NK-92 treated with Interleukin-12 subunit alpha and Interleukin-12 subunit beta, amount 100 ng/mL, for 24 hours (cell line): ENCODE measurements at places on chromosomes 4 and X.

GRCh38 chr4:152436384-152436783, 99.5 kb downstream of the FBXW7 start:
- DNase-seq: no peak

GRCh38 chrX:110267874-110268273, 50.0 kb downstream of the AMMECR1 start:
- no peak for DNase-seq

- DNase-seq: no peak
These were observed 43.7 kb downstream of the SMAD1 start for GRCh38 chr4:145525291-145525740.

- no peak for DNase-seq
These were observed 53.6 kb upstream of the SHOX start for GRCh38 chrX:576904-577560.

DNA sequence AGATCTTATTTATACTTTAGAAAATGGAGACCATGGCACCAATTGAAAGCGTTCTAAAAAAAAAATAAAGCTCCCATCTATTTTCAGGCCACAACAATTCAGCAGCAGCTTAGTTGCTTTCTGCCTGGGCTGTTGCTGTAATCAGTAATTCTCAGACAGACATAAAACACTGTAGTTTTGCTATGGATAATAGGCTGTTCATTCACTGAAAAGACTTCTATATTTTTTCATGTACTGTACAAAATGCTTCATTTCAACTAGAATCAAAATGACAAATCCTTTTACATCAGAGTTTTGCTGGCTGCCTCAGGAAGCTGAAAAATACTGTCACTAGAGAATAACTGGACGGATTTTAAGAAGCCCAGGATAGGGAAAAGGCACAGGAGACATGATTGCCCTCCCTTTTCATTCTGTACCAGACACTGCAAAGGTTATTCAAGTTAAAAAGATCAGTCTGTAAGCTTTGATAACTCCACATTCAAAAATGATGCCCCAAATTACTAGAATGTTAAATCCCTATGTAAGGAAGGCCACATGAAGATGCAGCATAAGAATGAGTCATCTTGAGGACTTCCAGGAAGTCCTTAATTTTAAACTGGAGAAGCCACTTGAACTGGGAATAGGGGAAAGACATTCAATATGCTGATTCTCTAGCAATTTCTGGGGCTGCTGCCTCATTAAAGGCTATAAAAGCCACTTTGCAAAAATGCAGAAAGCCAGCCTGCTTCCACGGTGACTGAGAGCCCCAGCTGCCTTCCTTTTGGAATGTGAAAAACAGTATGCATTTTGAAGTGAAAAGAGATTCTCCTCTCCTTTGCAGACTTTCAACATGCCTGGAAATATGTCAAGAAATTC, 403.2 kb upstream of the RASGEF1B start:
- no peak for DNase-seq

DNA sequence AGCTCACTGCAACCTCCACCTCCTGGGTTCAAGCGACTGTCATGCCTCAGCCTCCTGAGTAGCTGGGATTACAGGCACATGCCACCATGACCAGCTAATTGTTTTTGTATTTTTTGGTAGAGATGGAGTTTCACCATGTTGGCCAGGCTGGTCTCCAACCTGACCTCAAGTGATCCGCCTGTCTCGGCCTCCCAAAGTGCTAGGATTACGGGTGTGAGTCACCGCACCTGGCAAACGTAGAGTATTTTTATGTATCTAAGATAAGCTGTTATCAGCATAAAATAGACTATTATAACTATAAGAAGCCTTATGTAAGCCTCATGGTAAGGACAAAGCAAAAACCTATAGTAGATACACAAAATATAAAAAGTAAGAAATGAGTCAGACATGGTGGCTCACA, 304.1 kb downstream of the CHIC1 start:
- DNase-seq: no peak

GRCh38 chr4:21134994-21135393, 434.7 kb downstream of the PACRGL start:
- no peak for DNase-seq

DNA sequence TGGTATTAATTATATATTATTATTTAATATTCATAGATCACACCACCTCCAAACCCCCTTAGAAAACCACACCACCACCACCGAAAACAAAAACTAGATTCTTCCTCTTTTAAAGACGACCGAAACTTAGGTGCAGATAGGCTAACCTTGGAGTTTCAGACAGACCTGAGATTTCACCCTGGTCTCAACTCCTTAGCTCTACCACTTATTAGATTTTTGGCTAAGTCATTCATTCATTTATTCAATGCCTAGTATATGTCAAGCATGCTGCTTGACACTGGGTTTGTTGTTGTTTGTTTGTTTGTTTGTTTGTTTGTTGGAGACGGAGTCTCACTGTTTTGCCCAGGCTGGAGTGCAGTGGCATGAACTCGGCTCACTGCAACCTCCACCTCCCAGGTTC, 9.5 kb upstream of the BMP2K start:
- DNase-seq: no peak

GRCh38 chr4:23805450-23805851, 84.4 kb downstream of the PPARGC1A start:
- DNase-seq: no peak

DNA sequence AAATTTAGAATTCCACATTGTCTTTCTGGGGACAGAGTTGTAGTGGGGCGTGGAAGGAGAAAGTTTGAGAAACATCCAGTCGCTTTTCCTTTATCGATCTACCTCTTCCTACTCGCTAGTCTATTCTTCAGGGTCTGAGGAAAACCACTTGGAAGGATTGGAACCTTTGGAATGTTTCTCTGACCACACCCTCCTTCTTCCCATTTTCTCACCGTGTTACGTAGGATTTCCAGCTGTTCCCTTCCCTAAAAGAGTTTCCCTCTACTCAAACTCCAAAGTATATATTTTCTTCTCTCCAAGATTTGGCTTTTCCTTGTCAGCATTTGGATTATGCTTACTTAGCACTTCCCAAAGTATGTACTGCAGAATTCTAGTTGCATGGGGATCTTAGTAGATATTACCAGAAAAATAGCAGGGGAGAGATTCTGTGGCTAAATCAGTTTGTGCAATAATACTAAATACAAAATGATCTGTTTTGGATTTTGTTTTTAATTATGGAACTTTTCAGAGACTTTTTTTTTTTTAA, 4.9 kb downstream of the ENPEP start:
- no peak for DNase-seq

DNA sequence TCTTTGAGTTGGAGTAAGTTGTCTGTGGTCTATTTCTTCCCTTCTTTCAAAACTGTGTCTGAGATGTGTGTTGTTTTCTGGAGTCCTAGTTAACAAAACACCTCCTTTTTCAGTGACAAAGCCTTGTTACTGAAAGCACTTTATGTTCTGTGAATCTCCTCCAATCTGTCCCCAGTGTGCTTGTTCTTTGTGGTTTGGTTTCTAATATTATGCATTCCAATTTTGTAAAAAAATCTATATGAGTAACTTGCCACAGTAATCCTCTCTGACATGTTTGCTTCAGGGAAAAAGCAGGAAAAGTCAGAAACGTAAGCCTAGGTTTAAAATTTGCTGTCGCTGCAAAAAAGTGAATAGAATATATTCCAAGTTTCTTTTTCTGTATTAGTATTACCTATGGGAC, 12.4 kb downstream of the PRRG1 start:
- no peak for DNase-seq

GRCh38 chrX:48698306-48698705, 1.8 kb downstream of the SUV39H1 start:
- DNase-seq: no peak

- peak; percentile 51 for DNase-seq
These were observed 46.3 kb downstream of the ATP10D start for GRCh38 chr4:47531241-47531953.

DNA sequence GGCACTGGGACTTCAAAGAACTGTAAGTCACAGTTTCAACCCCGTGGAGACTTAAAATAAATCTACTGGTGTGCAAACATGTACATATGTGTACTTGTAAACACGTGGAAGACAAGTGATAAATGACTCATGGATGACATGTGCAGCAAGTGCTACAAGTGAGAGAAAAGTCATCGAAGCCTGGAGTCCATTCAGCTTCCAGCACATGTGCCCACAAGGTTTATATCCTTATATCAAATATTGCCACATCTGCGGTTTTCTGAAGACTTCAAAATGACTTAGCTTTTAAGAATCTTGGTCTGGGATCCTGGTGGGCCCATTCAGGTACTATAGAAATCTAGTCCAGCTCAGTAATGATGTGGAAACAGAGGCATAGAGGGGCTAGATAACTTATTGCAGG, 33.0 kb upstream of the TTC29 start:
- no peak for DNase-seq

GRCh38 chr4:116217781-116218180, 867.6 kb downstream of the TRAM1L1 start:
- no peak for DNase-seq

DNA sequence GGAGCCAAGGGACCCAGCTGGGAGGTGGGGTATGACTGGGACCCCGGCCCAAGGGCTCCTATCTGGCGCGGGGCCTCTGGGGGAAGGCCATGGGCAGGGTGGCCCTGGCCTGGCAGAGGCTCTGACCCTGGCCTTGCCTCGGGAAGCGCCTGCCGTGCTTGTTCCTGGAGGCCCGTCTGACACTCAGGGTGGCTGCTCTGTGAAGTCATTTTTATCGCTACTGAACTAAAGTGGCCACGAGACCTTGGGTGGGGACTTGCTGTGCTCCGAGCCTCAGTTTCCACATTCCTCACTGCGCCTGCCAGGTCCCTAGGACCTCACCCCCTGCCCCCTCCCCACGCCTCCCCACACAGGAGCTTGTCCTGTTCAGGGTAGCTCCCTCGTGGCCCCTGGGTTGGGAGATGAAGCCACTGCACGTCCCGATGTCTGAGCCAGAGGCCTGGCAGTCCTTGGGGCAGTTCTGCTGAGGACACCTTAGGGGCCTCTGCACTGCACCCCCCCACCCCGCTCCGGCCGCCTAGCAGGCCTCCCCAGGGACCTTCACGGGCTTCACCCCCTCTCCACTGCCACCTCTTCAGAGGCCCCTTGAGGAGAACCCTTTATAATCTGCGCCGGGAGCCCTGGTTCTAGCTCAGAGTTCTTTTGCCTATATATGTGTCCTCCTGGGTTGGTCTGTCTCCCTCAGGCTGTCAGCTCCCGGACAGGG, 639 bp upstream of the SORCS2 start:
- no peak for DNase-seq

GRCh38 chrX:141314441-141314840, 72.1 kb upstream of the SPANXC start:
- no peak for DNase-seq

DNA sequence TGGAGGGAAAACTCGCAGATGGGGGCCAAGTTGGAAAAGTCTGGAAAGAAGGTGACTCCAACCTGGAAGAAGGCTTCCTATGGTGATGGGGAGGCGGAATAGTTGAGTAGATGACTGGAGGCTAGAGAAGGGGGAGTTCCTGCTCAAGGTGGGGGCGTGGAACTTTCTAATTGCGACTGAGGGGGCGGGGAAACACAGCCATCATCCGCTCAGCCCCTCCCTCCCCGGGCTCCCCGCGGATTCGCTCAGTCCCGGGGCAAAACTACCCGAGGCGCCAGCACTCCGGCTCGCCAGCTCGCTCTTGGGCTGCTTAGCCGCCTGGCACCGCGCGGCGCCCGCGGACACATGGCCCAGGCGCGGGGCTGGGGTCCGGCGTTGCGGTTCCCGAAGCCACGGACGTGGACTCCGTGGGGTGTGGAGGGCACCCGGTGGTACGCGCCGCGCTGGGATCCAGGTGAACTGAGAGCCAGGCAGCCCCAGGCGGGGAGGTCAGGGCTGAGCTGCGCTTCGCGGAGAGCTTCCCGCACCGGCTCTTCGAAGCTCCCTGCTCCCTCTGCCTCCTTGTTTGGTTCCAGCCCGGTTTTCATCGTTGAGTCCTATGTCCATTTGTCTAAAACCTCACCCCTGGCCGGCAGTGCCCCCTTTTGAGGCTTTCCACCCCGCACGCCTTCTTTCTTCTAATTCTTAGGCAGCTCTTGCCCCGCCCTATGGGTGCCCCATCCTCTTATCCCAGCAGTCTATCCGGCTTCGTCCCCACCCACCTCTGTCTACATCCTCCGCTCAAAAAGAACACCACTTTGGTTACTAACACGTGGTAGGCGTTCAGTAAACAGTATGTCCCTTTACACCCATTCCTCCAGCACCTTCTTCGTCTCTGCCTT, 38.9 kb downstream of the STARD8 start:
- no peak for DNase-seq

- no peak for DNase-seq
These were observed 11.0 kb downstream of the ATP5ME start for GRCh38 chr4:663046-663437.

DNA sequence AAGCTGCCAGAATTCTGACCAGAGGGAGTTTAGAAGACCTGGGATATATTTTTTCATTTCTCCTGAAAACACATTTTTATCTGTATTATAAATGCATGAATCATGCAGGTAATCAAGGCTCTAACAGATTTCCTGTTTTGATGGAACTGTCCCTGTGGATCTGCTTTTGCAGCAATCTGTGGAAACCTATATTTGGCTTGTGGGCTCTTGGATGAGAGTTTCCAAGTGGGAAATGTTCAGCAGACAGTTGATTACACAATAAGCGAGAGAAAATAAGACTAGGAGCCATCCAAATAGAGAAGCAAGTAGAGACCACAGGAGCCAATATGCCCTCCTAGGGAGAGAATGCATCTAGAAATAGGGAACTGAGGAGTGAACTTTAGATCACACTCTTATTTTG, 105.0 kb downstream of the NDST3 start:
- no peak for DNase-seq

GRCh38 chr4:24582235-24582832, 2.0 kb downstream of the DHX15 start:
- no peak for DNase-seq

GRCh38 chr4:133062851-133063250, 86.2 kb upstream of the PCDH10 start:
- DNase-seq: no peak

- no peak for DNase-seq
These were observed 134.8 kb upstream of the GIMD1 start for GRCh38 chr4:106503116-106504050.

DNA sequence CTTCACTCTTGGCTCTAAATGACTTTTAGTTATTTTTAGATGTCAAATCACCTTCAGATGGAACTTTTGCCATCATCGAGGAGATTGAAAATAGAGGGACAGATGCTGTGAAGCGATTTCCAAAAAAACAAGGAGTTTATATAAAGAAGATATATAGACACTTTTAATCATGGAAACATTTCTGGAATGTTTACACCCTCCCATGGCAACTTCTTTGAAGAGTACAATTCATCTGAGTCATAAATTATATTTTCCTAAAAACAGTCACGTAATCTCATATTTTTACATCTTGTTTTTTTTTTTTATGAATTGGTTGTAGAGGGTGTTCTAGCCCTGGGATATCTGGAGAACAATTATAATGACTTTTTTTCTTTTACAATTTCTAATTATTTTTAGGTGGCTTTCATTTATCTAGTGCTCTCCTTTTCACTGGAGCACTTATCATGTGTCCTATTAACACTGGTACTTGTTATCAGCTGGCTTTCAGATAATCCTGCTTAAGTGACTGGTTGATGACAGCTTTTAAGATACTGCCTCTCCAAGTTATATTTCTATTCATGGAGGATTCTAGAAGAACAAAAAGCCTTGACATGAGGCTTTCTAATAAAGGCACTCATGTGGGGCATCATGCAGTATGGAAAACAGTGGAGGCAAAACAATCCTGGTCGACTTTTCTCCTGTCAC, 24.9 kb downstream of the PCDH7 start:
- no peak for DNase-seq
